ENCODE measurements at places on chromosomes 16 and 17.

- no peak for DNase-seq
These were observed 31.9 kb upstream of the YPEL2 start for GRCh38 chr17:59299400-59300092.

GRCh38 chr17:30391534-30391933 is 12.8 kb downstream of the CPD start:
- DNase-seq: no peak

- peak; percentile 67 for DNase-seq
These were observed 14.0 kb upstream of the STAC2 start for GRCh38 chr17:39239640-39240314.

DNA sequence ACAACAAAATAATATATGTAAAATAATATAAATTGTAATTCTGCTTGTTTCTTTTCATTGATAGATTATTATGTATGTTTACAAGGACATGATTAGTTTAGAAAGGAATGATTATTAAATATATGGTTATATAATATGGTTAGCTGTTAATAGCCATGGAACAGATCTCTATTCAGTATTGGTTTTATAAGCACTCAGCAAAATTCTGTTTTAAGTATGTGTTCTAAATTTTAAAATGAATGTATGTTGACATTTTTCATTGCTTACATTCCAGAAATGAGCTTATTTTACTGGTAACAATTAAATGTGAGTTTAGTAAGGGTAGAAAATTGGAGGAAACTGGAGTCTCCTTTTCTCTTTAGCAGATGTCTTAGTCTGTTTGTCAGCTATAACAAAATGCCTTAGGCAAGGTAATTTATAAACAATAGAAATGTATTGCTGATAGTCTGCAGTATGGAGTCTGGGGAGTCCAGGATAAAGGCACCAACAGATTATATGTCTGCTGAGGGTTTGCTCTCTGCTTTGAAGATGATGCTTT is 45.4 kb downstream of the NFAT5 start:
- no peak for DNase-seq

GRCh38 chr16:67676516-67676915 is 9.9 kb downstream of the C16orf86 start:
- DNase-seq: no peak

DNA sequence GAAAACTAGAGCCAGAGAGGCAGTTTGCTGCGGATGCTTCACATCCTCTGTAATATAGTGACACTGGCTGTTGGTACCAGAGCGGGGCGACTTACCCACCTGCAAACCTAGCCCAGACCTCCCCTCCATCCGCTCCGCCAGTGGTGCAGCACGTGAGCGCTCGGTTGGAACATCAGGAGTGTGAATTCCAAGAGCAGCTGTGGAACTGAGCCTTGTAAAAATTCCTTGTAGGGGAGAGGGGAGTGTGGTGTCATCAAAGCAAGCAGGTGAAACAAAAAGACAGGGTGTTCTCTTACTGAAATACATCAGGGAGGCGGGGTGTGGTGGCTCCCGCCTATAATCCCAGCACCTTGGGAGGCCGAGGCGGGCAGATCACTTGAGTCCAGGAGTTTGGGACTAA is 51.3 kb downstream of the CCDC42 start:
- no peak for DNase-seq

DNA sequence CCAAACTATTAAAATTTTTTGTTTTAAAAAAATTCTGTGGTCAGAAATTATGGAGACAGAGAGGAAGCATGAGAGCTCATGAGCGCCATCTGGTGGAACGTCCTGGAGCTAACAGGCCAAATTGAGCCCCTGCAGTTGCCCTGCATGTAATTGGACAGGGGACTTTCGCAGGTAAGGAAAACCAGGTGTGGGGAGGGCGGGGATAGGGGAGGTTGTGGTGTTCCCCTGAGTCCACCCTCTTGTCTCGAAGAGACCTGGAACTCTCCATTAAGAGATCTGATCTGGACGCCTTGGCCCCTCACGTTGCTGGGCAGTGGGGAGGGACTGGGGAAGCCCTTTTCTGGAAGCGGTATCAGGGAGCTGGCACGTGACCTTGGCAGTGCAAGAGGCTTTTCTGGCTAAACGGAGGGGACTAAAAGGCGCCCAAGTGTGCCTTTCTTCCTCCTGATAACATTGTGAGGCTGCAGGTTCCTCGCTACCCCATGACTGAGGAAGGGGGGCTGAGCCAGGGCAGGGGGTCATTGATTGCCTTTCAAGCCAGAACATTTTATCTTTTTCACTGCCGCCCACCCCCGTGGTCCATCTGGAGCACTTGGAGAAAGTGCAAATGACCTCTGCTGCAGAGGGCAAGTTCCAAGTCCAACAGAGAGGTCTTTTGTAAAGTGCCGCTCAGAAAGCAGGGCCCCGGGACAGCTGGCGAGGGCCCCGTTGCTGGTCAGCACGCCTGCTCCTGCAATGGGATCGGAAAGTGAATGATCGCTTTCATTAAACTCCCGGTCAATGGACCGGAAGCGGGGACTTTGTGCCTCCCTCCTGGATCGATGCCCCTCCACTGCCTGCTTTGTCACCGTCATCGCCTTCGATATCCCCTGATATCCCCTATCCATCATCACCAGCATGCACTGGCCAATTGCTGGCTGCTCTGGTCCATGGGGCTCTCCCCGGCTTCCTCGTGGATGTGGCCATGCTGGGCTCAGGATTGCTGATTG is 18.4 kb downstream of the PDILT start:
- DNase-seq: peak; percentile 26

- DNase-seq: no peak
These were observed 421.5 kb downstream of the SOX9 start for GRCh38 chr17:72542317-72542716.

DNA sequence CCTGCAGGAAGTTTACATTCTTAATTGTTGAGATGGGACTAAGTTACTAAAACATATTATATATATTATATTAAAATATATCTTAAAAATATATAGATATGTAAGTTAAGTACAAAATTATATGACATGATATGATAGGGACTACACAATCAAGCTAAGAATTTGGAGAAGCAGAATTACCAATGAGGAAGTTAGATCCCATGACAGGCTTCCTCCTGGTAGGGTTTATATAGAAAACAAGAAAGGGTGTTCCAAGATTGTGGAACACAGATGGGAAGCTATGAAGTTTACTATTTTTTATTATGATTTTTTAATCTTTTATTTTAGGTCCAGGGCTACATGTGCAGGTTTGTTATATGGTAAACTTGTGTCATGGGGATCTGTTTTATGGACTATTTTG is 260.8 kb upstream of the ZFHX3 start:
- DNase-seq: no peak

DNA sequence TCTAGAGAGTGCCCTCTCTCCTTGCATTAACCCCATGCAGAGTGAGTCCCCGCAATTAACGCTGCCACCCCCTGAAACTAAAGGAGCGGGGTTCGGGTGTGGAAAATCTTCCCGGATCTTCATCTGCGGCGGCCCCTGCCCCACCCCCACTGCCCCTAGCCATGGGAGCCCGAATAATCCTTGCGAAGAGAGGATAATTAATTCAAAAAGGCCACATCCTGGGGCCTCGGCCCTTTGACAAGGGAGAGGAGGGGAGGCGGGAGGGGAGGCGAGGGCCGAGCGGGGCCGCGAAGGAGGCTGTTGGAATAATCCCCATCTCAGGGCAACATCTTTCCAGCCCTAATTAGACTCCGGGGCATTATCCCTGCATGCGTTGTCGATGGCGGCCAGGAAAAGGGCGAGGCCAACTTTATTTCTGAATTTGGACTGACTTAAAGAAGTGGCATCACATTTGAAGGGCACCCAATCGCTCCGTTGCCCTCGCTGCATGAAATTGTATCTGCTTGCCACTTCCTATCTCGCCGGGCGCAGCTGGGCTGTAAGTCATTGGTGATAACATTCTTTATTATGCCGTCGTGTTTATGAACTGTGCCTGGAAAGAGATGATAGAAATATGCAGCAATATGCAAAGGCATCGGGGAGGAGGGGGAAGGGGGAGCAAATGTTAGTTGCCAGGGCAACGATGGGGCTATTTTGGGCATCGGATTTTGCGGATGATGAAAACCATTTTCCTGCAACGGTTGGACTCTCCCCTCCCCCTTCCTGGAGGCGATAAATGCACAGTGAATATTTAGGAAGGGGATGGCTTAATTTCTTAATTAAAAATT is 387.1 kb upstream of the TNRC6C start:
- DNase-seq: peak; percentile 16

Data from activated gamma-delta T cell treated with Interleukin-2 at 50 U/mL for 16 hours (primary cell).